ENCODE measurements at places on chromosomes 7 and 10.

GRCh38 chr7:157684157-157684908 is 347.5 kb downstream of the DNAJB6 start:
- DNase-seq: no peak

- no peak for DNase-seq
Measured at GRCh38 chr7:19224951-19225350, 79.7 kb upstream of the FERD3L start.

DNA sequence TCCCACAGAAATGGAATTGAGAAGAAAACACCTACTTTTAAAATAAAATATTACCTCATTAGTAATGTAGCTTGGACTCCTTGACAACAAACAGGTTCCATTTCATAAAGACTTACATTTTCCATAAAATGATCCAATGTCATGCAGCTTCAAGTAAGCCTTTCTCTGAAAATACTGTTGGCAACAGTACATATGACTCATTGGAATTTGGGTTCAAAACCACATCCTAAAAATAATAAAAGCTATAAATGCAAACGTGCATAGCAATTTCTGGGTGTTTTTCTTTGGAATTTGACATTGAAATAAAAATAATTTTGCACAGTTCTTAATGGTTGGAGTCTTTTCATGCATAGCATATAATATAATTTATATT is 47.9 kb downstream of the FHIP2A start:
- DNase-seq: no peak

GRCh38 chr10:12902851-12903358 is 98.6 kb downstream of the CCDC3 start:
- no peak for DNase-seq

DNA sequence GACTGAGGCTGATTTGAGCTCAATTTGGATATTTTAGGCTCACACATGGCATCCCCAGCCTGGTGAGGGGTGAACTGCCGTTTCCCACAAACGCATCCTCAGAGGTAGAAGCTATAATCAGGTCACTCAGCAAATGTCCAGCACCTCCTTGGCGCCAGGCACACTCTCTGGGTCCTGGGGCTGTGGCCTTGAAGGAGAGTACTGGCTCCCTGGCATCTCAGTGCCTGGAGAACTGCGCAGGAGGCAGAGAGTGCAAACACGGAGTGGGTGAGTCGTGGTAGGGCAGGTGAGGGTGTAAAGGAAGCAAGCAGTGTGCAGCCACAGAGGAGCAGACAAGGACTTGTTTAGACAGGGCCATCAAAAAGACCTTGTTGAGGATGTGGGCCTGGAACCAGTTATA is 224.0 kb upstream of the ZNF32 start:
- no peak for DNase-seq

DNA sequence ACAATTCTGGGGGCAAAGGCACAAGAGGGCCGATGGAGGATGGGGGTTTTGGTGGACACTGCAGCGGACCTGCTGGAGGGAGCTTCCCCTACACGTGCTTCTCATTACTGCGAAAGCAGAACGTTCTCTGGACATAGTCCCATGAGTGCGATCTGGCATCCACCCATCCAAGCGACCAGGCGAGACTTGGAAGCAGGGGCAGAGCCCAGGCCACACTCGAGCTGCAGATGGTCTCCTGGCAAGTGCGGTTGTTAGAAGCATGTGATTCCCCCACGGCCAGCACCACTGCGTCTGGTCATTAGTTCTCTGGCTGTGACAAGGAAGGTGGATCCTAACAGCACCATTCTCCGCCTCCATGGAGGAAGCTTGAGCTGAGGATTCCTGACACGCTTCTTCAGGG is 118.4 kb upstream of the TCERG1L start:
- DNase-seq: no peak

DNA sequence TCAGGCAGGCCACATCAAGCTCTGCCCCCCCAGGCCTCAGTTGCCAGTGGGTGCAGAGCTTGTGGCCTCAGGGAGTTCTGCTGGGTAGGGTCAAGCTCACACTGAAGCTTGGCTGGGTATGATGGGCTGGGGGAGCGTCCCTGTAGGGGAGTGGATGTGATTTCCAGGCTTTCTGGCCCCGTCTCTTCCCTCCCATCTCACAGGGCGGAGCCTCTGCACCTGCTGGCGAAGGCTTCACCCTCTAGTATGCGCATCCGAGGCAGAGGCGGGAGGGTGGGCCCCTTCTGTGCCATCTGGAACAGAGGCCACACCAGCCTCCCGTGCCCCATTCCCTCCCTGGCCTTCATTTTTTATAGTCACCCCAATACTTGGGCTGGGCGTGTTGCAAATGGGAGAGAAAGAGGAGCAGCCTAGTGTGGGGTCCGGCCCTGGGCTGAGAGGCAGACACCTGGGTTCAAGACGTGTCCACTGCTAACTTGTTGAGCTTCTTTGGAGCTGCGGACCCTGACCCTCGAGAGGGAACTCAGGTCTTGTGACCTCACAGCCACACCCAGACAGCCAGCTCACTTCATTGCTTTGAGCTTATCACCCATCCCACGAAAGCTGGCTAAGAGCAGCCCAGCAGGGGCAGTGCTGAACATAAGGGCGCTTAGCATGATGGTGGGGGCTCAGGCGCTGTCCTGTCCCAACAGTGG is 2.3 kb downstream of the AQP1 start:
- no peak for DNase-seq

DNA sequence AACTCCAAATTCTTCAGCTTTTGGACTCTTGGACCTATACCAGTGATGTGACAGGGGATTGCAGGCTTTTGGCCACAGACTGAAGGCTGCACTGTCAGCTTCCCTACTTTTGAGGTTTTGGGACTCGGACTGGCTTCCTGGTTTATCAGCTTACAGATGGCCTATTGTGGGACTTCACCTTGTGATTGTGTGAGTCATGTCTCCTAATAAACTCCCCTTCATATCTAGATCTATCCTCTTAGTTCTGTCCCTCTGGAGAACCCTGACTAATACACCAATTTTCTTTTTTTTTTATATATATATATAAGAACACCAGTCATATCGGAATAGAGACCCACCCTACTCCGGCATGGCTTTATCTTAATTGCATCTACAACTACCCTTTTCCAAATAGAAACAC is 166.8 kb downstream of the ETV1 start:
- DNase-seq: no peak

DNA sequence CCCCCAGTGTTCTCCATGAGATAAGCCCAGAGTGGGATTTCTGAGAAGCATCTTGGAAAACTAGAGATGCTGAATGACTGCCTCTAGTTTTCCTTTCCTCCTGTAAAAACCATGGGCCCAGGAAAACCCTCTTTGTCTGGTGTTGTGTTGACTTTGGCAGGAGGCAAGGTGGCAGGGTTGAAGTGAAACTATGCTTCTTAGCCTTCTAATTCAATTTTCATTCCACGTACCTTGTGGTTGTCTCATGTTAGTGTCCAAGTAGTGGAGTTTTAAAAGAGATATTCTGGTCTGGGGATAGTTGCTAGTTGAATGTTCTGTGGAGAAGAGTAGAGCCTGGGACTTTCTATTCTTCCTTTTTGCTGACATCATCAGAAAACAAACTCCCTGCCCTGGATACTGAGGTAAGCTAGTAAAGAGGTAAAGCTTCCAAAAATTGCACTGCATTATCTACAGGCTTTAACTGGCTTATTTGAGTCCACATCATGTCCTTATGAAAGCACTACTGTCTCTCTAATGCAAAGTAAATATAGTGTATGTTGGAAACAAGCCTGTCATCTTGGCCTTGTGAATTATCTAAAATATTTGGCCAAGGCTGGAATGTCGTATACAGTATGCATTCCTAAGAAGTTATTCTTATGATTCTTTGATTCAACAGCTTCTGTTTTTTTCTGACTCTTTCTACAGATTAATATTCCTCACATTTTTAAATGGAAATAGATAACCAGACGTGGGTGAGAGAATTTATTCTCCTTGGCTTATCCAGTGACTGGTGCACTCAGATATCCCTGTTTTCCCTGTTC is at the start of gene OR2F2:
Gene OR2F2 (plus strand): TSS at position 708 of the 800 bp plus-strand sequence. CDS start 0 bp downstream, at position 708.
- DNase-seq: no peak

- no peak for DNase-seq
Measured at GRCh38 chr7:70595370-70595754, 536.6 kb upstream of the GALNT17 start.

DNA sequence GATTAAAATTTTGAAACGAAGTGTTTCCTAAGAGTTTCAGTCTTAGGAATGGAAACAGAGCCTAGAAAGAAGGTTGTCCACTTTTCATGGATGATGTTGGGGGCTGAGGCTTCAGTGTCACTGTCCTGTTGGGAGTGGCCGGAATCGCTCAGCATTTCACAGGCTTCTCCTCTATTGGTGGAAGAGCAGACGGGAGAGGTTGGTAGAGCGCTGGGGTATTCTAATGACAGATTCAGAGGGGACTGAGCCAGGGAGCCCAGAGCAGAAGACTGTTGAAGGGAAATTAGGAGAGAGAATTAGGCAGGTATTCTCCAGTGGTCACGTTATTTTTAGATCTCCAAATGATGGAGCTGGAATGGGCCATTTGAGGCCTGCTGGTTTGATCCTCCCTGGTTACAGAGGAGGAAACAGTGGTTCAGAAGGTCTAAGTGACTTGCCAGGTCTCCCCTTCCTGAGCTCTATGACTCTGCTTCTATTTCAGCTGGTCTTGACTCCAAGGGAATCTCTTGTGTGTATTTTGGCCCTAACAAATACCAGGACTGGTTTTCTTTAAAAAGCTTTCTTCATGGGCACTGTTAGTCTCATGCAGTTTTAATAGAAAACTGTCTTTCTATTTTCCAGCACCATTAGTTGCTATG is 35.7 kb upstream of the EEPD1 start:
- no peak for DNase-seq
